ENCODE measurements at places on chromosomes 5 and 9. TPM values are rescaled to one million over a fixed set of nuclear protein-coding genes. Genes with fewer than 3 reads are reported as not detected.

CNTNAP3 gene
- 9.9 TPM for total RNA-seq

- DNase-seq, result no peak
These were observed 146.6 kb upstream of the SLC24A2 start for GRCh38 chr9:19935422-19935821.

BTNL8 gene
- 0.58 TPM for total RNA-seq

GRCh38 chr5:75152860-75153259 is 83.8 kb downstream of the ANKRD31 start:
- no peak for DNase-seq

DNA sequence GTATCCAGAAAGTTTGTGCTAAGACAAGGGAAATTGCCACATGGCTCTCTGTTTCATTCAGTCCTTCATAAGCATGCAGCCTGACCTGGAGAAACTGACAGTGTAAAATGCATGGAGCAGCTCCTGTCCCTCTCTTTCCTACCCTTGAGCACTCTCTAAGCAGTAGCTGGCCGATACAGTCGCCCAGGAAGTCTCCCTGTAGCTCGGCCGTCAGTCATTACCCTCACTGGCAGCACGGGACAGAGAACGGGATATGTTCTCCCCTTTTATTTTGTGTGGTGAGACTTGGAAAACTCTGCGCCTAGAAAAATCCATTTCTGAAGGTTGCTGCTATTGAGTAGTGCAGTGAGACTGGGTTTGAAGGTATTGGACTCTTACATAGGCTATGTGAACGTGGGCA is 56.8 kb upstream of the KCNMB1 start:
- no peak for DNase-seq

- DNase-seq, result peak; percentile 46
These were observed at the start of gene LARP1 for GRCh38 chr5:154755361-154756008. Gene LARP1, plus strand, starts transcription at chr5:154755377. Its CDS starts 381 bp downstream, at chr5:154755758.

ENC1 gene
- total RNA-seq, result 3.8 TPM

PCDHB12 gene
- 0.69 TPM for total RNA-seq

SH3GL2 gene
- 7.3 TPM for total RNA-seq

DNA sequence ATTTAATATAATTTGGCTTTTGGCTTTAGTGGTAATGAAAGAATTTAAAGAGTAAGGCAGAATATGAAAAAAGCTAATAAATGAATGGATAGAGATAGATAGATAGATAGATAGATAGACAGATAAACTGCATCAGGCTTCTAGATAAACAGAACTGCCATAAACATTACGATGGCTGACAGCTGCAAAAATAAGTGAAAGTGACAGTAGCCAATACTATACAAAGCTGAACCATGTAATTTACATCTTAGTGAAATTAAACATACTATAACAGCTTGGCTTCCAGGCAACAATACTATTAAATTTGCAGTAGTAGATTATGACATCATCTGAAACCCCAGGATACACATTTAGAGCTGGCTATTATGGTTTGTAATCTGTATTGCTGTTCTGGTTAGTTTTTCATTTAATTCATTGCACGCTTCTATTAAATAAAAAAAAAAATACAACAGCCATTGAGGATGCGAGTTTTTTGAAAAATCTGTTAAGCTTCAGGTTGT is 1354.8 kb downstream of the PTPRD start:
- no peak for DNase-seq

- DNase-seq, result no peak
These were observed 25.6 kb downstream of the MELK start for GRCh38 chr9:36598273-36598672.

BRD9 gene
- total RNA-seq, result 23.6 TPM

DMGDH gene
- 2.4 TPM for total RNA-seq

DNA sequence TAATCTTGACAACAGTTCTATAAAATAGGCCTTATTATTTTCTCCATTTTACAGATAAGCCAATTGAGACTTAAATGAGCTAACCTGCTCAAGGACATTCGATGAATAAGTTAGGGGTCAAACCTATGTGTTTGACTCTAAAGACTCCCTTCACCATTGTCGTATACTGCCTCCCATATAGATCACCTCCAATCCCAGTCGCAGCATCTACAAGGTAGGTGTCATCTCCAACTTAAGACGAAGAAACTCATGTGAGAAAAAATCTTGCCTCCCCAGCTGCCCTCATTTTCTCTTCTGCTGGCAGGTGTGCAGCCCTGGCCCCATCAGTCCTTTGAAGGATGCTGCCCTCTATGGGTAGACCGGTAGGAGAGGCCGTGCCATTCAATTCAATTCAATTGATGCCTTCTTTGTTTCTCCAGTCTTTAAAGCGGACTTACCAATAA is 75.2 kb upstream of the SMARCA2 start:
- DNase-seq, result no peak
